ENCODE measurements at places on chromosomes 7 and 10.

GRCh38 chr7:75861636-75862035 lies 17.2 kb upstream of the RHBDD2 start:
- no peak for DNase-seq

DNA sequence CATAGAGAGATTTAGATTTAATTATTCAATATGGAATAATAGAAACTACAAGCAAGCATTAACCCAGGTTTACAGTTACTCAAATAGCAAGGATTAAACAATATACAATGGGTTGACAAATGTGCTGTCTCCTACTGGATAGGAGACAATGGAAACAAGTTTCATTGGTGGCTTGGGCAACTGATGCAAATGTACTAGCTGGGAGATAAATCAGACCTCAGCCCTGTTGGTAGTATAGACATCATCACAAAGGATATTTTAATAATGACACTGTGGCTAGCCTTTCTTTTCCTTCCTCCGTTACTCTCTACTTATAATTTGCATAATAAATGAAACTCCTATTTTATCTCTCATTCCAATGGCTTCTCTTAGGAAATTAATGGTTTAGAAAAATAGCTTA lies 96.5 kb upstream of the DKK1 start:
- no peak for DNase-seq

GRCh38 chr10:63286754-63287264 lies 153.7 kb downstream of the NRBF2 start:
- DNase-seq, result no peak

DNA sequence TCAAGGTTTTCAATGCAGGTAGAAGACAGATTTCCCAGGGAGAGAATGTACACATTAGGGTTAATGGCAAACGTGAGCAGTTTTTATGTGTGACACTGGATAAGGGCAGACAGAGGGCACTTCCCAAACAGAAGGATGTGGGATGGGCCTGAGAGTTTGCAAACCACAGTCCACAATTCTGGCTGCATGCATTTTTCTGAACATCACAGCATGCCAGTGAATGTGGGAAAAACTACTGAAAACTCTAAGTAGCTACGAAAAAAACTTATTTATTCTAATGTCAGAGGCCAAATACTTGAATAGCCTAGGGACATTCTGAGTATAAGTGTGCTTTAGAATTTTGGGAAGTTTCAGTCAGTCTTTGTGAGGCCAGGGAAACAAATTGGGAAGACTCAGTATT lies 145.9 kb downstream of the NRCAM start:
- DNase-seq, result no peak

GRCh38 chr10:122087436-122087835 lies 98.5 kb downstream of the TACC2 start:
- DNase-seq, result no peak

GRCh38 chr7:51238981-51239495 lies 77.6 kb downstream of the COBL start:
- DNase-seq, result no peak

GRCh38 chr10:96152437-96152836 lies 22.3 kb downstream of the ZNF518A start:
- DNase-seq, result no peak

DNA sequence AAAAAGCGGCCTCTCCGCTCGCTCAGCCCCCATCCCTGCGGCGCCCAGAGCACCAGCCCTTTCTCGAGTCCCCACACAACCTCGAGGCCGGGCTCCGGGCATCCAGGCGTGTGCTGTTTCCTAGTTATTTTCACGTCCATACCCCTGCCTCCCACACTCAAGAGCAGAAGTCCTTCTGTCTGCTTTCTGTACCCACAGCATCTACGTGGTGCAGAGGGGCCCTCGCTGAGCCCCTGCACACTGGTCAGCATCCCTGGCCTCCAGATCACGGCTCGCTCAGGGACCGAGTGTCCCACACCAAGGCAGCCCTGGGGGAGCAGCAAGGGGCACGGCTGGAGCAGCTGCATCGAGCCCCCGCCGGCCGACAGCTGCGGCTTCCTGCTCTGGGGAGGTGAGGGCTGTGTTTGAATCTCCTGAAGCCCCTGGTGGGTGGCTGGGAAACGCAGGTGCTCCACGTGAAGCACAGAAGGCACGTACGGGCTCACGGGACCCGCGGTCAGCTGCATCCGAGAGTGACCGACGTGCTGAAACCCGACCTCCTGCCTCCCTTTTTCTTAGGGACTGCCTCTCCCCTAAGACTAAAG lies 333.1 kb downstream of the DNAJB6 start:
- DNase-seq, result no peak

GRCh38 chr10:5890452-5890915 lies 441 bp downstream of the FBH1 start:
- DNase-seq, result peak; percentile 64

DNA sequence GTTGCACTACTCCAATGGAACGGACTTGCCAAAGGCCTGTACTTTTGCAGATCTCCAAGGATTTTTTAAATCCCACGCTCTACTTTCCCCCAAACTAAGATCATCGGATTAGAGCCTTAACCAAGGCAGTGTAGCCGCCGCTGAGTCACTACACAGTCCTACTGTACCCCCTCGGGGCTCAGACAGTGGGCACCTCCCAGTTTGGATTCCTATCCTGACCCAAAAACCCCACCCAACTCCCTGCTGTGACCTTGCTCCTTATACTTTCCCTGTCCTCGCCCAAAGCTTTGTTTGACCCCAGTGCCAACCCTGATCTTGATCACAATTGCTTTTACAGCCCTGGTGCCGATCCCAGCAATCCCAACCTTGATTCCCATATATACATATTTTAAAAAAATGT lies 17.5 kb upstream of the PLAU start:
- DNase-seq, result no peak

- DNase-seq, result no peak
Observed at GRCh38 chr10:25097669-25098411, 77.0 kb upstream of the GPR158 start.

- no peak for DNase-seq
Observed at GRCh38 chr7:24572393-24572996, 757 bp upstream of the PALS2 start.

DNA sequence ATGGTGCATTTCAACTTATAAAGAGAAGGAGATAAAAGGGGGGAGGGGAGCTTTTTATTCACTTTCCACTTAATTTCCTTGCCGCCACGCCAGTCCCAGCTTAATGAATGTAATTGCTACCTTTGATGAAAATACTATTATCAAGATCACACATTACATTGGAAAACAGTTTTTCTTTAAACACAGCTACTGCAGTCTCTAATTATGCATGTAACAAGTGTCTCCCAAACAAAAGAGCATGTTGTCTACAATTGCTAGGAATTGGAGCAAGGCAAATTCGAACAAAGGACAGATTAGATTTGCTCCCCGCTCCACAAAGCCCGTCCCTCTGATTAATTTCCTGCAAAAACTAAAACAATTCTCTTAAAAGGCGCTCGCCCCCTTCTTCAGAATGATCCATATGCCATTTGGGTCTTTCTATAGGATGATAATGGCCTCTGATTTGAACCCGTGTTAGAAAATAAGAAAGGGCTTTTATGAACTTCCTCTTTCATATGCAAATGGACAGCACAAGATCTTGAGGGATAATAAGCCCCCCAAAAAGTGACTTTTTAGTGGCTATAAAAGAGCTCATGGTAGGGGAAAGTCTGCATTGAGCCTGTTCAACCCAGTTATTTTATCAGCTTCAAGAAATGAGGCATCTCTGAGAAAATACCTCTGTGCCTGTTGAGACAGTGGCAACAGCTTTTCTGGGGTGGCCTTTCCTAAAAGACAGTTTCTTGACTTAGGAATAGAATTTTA lies 60.6 kb downstream of the ACADSB start:
- DNase-seq, result no peak

DNA sequence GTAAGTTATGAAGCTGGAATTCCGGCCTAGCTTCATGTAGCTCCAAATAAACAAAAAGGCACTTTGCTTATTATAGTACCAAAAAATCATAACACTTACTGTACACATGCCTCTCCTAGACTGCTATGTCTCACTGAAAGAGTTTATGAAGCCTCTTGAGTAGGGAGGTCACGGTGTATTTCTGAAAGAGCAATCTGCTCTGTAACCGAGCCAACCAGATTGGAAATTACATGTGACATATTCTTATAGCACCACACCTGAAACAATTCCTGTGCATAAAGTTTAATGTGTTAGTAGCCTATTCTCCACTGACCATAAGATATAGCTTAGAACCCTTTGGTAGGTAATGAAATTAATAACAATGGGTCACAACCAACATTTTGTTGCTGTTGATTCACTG lies 1.3 kb upstream of the FAM3C start:
- peak; percentile 18 for DNase-seq

DNA sequence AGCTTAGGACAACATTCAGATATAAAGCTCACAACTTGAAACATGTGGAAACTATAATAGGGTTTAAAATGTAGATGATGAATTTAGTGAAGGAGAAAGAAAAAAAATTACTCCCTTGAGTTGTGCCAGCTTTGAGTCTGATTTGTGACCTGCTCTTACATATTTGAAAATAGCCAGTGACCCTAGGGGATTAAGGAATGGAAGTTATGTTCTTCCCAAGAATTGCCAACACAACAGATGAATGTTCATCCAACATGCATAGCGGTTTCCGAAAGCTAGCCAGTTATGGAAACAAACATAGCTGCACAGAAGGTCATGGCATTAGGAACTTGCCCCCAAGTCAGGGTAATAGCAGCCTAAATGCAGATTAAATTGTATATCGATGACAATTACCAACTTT lies 10.8 kb downstream of the TMEM196 start:
- no peak for DNase-seq

GRCh38 chr7:117807676-117808075 lies 65.6 kb downstream of the CTTNBP2 start:
- DNase-seq, result no peak
